Spinal cord (tissue), 10 donors: ENCODE measurements at places on chromosomes 2 and 18. TPM values are rescaled to one million over a fixed set of nuclear protein-coding genes. Genes with fewer than 3 reads are reported as not detected.

DNA sequence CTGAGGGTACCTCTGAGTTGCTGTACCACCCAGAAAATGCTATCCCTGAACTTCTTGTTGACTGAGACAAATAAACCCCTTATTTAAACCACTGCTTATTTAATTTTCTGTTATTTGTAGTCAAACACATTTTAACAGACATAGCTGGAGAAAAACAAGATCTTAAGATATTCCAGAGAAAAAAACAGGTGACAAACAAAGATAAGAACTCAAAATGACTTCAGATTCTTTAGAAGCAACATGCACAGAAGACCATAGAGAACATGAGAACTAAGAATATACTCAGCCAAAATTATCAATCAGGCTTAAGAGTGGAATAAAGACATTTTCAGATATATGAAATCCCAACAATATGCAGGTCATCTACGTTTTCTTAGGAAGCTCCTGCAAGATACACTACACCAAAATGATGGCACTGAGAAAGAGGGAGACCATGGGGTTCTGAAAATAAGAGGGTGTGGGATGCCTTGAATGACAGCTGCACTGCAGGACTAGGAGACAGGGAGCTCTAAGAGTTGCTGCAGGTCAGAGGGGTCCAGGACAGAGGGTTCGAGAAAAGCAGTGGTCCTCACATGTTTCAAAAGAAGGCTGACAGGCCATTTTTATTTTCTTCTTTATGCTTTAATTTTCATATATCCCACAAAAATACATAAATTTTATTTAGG is 38.4 kb downstream of the ADAM17 start:
- H3K4me3 ChIP-seq, result no peak overlapping the region
- H3K36me3 ChIP-seq, result peaks cover 12% of the 10 kb centered on the region
- no peak overlapping the region for H3K27ac ChIP-seq
- DNase-seq, result no peak
- H3K27me3 ChIP-seq, result no peaks in the 10 kb centered on the region

DNA sequence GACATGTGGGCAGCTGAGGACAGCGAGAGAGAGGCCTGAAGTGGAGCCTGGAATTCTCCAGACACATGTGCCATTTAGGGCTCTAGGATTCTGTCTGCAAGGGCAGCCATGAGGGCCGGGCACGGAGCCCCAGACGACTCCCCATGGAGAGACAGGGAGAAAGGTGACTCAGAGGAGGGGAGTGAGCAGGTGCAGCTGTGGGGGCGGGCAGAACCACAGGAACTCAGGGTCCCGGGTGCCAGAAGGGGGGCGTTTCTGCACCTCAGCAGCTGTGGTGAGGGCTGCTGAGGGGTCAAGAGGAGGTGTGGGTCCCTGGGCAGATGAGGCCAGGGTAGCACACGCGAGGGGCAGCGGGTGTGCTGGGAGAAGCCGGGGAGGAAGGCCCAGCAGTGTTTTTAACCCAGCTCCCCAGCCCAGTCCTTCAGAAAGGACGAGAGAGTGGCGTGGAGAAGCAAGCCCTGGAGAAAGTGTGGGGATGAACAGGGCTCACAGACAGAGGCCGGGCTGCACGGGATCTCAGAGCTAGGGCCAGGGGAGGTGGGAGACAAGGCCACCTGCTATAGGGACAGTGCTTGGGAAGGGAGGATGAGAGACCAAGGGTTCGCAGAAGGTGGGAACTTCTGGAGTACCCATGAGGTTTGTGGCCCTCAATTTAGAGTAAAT is 7.6 kb downstream of the GPR17 start:
- H3K27ac ChIP-seq, result peak overlapping the region; percentile 88
- no peak overlapping the region for H3K4me3 ChIP-seq
- H3K27me3 ChIP-seq, result no peaks in the 10 kb centered on the region
- H3K36me3 ChIP-seq, result peaks cover 67% of the 10 kb centered on the region

Gene CFC1
- polyA plus RNA-seq, result 21.4 TPM

Gene TMEM127
- polyA plus RNA-seq, result 62.0 TPM

Gene UGT1A9
- not detected for polyA plus RNA-seq
